ENCODE measurements at places on chromosomes 4 and X.

GRCh38 chr4:164012396-164013027, 518.0 kb downstream of the TMA16 start:
- DNase-seq = peak; percentile 5

DNA sequence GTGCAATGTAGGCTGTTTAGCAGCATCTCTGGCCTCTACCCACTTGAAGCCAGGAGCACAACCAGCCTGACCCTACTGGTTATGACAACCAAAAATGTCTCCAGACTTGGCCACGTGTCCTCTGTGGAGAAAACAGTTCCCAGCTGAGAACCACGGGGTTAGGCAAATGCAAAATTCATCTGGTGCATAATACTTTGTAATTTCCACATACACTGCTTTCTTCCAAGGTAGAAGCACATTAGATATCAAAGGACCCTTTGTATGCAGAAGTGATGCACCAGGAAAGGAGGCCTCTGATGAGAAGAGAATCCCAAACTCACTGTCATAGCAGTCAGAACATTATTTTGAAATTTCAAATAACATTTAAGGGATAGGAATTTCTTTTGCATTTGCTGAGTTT, 26.3 kb downstream of the MFAP3L start:
- DNase-seq = no peak

DNA sequence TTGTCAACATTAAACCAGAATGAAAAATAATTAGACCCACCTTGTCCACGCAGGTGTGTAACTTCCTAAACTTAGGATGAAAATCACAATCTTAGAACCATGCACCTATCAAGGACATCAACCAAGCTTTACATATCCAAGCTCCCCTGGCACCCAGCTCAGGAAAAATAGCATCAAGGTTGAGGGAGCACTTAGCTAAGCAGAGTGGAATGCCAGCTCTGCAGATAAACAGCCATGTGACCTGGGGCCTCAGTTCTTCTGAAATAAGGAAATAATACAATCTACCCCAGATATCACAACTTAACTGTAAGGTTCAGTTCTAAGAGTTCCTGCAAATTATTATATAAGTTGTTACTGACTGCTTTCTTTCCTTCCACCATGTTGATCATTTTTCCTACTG, 64.7 kb downstream of the DHX15 start:
- no peak for DNase-seq

DNA sequence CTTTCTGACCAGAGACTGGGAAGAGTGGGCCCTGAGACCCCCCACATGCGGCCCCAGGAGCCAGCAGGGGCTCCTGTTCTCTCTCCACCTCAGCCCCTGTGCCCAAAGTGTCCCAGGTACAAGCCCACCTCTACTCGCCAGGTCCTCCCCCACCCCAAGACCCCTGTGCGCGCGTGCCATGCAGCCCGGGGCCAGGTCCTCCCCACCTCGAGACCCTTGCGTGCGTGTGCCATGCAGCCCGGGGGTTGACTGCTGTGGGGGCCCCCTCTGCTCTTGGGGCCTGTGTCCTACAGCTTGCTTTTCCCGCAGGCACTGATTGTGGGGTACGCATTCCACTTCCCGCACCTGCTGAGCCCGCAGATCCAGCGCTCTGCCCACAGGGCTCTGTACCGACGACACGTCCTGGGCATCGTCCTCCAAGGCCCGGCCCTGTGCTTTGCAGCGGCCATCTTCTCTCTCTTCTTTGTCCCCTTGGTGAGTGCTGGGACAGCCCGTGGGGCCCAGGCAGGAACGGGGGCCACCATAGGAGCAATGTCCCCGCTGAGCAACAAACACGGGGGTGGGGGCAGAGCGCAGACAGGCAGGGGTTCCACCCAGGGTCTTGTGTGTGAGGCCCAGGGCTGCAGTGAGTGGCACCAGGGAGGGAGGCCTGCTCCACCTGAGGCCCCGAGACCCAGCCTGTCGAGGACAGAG, 20.3 kb downstream of the DGKQ start:
- DNase-seq = no peak

DNA sequence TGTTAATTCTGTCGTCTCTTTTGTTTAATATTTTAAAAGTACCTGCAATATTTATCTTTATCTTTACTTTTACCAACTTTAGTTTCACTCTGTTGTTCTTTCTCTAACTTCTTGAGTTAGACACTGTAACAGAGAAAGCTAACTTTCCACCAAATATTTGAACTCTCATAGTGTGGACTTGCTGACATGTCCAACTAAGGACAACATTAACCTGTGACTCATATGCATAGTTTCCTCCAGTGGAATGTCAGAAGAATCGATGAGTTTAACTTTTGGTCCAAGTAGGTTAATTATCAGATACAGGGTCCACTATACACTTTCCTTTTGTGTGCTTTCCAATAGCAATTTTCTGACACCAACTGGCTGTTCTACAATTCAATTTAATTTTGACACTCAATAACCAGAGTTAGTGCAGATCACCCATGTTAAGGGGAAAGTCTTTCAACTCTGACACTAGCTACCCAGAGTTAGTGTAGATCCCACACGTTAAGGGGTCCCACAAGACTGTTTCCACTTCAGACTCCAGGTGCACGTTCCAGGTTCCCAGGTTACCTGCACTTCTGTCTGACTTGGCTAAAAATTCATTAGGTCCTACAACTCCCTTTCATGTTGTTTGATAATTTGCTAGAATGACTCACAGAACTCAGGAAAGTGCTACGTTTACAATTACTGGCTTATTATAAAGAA, 559.0 kb upstream of the AMOT start:
- DNase-seq = no peak

DNA sequence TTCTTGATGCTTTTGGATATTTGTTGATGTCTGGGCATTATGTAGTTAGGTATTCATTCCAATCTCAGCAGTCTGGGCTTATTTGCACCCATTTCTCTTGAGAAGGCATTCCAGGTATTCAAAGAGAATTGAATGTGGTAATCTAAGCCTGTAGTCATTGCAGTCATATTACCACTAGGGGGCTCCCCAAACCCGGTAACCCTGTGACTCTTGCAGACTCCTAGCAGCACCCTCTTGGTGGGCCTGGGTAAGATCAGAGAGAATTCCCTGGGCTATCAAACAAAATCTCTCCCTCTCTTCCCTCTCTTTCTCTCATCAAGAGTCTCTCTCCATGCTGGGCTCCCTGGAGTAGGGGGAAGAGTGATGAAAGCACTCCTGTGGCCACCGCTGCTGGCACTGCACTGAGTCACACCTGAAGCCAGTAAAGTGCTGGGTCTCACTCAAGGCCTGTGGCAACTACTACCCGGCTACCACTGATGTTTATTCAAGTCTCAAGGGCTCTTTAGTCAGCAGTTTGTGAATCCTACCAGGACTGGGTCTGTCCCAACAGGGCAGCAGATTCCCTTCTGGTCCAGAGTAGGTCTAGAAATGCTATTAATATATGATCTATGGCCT, 187.7 kb upstream of the NUDT10 start:
- peak; percentile 11 for DNase-seq

DNA sequence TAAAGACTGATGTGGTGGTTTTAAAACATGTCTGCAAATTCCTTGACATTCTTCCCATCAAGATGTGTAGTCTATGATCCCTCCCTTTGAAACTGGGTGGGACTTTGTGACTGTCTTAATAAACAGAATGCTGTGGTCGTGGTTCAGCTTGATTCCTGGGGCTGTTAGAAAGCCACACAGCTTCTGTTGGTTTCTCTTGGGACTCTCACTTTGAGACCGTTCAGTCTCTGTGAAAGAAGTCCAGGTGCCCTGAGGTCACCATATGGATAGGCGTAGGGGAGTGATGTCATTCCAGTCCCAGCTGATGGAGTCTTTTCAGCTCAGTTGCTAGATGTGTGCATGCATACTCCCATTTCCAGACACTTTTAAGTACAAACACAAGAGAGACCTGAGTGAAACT, 216.6 kb downstream of the KDR start:
- no peak for DNase-seq

DNA sequence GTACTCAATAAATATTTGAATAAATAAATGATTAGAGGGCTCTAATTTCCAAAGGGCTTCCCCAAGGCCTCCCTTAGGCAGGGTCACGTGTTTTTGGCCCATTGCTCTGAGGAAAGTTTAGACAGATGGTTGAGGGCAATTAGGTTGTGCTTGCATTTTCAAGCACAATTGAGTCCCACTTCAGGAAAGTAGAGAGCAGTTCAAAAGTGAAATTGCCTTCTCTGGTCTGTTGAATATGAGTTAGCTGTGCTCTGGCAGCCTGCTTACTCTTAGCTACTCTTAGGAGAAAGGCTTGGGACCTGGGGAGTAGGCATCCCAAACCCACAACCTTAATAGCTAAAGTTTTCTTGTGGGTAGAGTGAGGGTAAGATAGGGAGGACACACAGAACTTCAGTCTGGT, 9.0 kb upstream of the DRP2 start:
- DNase-seq = no peak

DNA sequence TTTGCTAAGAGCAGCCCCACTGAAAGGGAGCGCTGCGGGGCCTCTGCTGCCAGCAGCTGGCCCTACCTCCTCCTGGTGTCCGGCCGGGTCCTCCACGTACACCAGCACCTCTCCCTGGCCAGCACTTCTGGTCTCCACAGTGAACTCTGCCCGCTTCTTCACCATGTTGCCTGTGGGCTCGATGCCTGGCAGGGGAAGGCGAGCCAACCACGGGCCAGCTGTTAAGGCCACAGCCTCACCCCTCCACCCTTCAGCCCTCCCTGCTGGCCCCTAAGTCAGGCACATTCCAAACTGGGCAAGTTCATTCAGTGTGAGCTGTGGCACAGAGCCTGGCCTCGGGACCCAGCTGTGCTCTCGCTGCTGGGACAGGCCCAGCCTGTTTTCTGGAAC, 7.8 kb downstream of the FLNA start:
- DNase-seq = no peak

- no peak for DNase-seq
These were observed 264.0 kb downstream of the MID1IP1 start for GRCh38 chrX:39065051-39065871.

GRCh38 chrX:139844884-139845283, 88.0 kb downstream of the ATP11C start:
- no peak for DNase-seq

DNA sequence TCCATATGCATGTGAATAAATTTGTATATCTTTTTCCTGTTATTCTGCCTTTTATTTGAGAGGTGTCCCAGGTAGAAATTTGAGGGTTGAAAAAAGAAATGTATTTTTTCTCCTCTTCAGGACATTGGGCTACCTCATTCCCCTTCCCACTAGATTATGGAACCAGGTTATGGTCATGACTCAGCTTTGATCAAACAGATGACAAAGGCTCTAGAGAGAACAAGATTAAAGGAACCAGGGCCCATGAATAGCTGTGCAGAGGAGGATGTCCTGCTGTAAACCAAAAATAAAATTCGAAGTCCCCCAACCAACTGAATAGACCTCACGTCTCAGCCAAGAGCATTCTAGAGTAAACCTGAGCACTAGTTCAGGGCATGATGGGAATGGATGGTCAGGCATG, 313.2 kb downstream of the RAPGEF2 start:
- no peak for DNase-seq

Measured in stimulated activated CD4-positive, alpha-beta T cell treated with anti-CD3 and anti-CD28 coated beads, TNF-alpha, amount 100 ng/mL, for 48 hours (primary cell).